CD4-positive, alpha-beta T cell treated with Interleukin-10 for 1 hour (primary cell): ENCODE measurements at places on chromosomes 2 and 18.

GRCh38 chr2:29601872-29602271 is 319.5 kb downstream of the ALK start:
- no peak for DNase-seq

DNA sequence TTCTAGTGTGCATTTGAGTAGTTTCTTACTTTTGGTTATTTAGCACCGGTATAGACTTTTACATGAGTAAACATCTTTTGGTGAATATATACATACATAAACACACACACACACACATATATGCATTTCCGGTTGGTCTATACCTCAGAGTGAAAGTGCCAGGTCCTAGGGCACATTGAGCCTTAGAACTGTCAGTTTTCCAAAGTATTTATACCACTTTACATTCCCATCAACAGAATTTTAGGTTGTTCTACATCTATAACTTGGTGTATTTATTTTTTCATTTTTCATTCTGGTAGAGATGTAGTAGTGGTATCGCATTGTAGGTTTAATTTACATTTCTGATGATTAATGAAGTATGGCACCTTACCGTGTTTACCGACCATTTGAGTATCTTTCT is 22.6 kb downstream of the MMADHC start:
- DNase-seq, result no peak

DNA sequence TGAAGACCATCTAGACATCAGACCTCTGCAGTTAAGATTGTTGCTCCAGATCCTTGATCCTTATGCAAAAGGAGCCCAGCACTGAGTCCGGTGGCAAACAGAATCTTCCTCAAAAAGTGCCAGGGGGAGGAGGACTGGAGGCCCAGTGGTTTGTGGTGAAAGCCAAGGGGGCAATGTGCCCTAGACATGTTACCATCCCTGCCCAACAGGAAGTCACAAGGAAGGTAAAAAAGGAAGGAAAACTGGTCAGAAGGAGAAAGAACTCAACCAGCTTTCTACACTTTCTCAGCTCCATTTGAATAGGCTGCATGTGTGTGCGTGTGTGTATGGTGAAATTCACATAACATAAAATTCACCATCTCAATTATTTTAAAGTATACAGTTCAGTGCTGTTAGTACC is 25.0 kb upstream of the KDM3A start:
- no peak for DNase-seq

DNA sequence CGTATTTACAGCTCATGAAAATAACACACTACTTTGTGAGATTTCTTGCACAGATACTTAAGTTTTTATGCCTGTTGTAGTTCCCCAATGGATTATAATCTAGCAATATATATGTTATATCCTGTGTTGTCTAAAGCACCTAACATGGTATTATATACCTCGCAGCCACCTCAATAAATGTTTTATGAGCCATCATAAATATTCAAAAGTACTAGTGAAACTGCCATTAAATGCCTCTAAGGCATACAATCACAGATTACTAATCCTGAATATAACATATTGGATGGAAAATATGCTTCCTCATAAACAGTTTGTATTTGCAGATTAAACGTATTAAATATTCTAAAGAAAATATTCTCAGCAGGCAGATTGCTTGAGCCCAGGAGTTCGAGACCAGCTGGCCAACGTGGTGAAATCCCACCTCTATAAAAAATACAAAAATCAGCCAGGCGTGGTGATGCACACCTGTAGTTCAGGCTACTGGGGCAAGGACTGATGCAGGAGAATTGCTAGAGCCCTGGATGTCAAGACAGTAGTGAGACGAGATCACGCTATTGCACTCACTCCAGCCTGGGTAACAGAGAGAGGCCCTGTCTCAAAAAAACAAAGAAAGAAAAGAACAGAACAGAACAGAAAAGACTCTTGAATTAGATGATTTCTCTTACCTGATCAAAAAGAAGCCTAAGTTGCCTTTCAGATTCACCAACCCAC is 64.1 kb downstream of the ATAD2B start:
- no peak for DNase-seq

GRCh38 chr2:85577386-85578242 is at the start of gene VAMP8:
Gene VAMP8 (plus strand): TSS chr2:85577586. CDS start chr2:85577647, 61 bp downstream.
- peak; percentile 65 for DNase-seq

GRCh38 chr2:226887940-226888339 is 52.1 kb downstream of the RHBDD1 start:
- DNase-seq, result no peak

- no peak for DNase-seq
Observed at GRCh38 chr18:45168866-45169600, 446.2 kb upstream of the SLC14A2 start.
